Activated naive CD4-positive, alpha-beta T cell treated with Interleukin-2 at 50 U/mL for 16 hours (primary cell): ENCODE measurements at places on chromosomes 3 and 15.

DNA sequence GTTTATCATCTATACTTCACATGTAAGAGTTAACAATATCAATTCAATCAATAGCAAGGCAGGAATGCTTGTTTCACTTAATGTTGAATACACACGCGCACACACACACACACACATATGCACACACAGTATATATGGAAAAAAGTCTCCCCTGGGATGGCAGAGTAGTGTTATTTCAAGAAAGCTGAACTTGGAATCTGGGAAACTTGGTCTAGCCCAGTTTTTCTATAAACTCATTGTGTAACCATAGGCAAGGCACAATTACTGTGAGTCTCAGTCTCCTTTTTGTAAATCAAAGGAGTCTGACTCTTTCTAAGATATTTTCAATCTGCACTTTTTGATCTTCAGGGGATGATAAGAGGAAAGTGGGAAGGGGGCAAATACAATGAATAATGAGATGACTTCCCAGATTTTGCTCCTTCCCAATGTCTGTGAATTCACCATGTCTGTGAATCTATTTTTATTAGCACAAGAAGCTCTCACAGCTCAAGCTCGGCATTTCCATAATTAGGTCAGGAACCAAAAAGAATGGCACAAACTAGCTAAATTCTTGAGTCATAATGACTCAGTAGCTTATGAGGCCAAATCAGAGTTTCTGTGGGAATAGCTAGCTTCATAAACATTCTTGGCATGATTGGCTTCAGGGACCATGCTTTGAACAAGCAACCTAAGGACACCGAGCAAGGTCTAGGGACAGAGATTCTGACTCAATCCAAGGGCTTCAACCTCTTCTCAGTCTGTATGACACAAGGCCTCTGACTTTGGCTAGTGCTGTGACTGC is 227.4 kb upstream of the DCBLD2 start:
- no peak for DNase-seq

- no peak for DNase-seq
These were observed 29.0 kb downstream of the CCDC33 start for GRCh38 chr15:74265046-74265639.

DNA sequence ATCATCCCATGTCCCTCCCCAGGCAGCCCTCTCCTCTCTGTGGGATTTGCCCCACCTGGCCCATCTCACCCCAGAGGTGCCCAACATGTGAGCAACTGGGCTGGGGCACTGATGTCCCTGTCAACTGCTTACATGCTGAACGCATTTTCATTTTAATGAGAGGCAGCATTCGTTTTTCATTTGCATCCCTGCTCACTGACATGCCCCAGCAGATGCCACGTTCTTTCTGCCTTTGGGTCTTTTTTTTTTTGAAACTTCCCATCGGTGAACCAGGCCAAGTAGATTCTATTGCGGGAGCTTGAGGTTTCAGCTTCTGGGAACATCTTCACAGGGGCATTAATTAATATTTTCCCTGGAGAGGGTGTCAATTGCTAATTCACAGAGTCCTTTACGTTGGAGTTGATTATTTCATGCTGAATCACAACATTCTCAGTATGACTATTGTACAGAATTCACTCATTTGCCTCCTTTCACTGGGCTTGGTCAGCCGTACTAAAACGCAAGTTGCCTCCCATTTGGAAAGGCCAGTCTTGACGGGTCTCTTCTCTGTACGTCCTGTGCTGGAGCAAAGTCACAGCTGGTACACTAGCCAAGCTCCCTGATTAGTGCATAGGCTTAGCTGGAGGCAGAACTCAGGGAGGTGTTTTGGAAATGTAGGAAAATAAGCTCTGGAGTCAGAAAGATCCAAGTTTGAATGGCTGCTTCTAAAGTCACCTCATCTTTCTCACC is 69.8 kb downstream of the CHRNA7 start:
- DNase-seq = no peak

DNA sequence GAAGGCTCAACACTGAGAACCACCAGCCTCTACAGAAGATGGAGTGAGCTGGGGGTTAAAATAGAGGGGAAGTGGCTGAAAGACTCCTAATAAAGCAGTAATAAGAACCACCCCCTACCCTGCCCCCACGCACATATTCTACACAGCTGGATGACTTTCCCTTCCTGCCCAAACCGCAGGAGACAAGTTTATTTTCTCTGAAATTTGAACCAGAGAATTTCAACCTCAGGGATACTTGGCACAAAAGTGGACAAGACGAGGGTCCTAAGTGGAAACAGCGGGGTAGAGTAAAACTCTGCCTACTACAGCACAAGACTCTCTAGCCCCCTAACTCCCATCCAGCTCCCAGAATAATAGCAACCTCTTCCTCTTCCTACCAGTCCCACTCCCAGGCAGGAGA is 28.4 kb downstream of the USF3 start:
- no peak for DNase-seq

- DNase-seq = no peak
These were observed 67.7 kb downstream of the ARHGEF26 start for GRCh38 chr3:154188846-154189245.

DNA sequence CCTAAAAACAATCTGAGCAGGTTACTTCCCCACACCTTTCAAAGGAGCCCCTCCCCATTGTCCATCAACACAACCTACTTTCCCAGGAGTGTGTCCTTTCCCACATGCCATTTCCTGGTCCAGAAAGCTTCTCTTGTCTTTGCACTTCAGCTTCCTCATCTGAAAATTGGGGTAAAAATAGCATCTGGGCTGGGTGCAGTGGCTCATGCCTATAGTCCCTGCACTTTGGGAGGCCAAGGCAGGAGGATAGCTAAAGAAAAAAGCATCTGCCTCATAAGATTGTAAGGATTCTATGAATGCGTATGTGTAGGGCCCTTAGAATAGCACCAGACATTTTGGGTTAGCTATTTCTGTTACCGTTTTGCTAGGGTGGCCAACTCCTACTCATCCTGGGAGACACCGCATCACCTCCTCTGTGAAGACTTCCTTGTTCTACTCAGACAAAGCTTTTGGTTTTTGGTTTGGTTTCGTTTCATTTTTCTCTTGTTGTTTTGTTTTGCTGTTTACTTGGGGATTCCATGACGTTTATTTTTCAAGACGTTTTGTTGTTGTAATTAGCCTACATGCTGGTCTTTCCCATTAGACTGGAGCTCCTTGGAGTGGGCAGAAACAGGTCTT is 224.4 kb upstream of the TLE3 start:
- no peak for DNase-seq

DNA sequence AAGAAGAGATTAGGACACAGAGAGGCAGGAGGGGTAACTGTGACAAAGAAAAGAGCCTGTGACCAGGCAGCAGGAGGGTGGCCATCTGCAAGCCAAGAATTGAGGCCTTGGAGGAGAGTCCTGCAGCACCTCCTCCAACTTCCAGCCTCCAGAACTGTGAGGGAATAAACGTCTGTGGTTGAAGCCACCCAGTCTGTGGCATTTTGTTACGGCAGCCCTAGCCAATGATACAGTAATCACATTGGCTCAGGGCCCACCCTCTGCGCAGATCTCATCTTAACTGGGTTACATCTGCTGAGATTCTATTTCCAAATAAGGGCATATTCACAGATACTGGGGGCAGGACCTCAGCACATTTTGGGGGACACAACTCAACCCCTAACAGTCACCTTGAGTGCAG is 11.3 kb downstream of the SELENOS start:
- DNase-seq = no peak

DNA sequence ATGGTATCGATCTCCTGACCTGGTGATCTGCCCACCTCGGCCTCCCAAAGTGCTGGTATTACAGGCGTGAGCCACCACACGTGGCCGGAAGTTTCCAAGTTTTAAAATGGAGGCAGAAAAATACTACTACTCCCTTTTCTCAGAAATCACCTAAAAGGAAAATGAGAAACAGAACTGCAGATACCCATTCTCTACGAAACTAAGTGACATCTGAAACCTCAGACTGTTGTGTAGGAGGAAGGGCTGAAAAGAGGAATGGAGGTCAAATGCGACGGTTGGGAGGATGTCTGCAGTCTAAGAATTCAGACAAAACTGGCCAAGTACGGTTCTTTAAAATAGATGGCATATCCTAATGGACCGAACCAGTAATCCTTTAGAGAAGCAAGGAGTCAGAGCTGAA is 24.1 kb downstream of the WDR48 start:
- no peak for DNase-seq

DNA sequence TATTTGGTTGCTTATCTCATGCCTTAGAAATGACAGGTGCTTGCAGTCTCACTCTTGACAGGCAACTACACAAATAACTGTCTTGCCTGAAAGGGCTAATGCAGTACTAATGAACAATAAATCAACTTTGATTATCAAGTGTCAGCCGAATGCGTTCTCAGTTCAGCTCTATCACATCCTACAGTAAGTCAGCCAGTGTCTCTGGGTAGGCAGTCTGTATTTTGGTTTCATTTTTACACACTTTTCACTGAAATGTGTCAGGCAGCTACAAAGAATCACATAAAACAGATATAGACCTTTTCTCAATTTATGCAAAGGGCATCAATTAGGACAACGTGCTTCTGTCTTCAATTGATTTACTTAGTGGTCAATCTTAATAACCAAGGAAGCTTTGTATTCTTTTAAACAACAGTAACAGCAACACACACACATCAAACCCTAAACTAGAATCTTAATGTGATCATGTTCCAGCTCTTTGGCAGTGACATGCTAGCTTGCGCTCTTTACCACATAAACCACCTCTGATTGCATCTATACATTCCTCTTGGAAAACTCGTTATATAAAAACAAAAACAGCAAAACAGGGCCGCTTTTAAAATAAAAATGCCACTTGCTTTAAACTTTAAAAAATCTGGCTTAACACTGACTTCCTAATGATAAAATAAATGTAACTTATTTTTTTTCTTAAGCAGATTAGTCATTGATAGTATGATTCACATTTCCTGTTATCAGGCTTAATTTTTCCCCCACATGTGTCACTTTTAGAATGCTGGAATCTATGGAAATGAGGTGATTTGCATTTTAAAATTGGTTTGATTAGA is 520.4 kb downstream of the FOXP1 start:
- DNase-seq = peak; percentile 28

- DNase-seq = no peak
These were observed 318.0 kb downstream of the FGF12 start for GRCh38 chr3:192409201-192409837.

GRCh38 chr3:4228295-4228694 is 74.9 kb upstream of the SETMAR start:
- no peak for DNase-seq

DNA sequence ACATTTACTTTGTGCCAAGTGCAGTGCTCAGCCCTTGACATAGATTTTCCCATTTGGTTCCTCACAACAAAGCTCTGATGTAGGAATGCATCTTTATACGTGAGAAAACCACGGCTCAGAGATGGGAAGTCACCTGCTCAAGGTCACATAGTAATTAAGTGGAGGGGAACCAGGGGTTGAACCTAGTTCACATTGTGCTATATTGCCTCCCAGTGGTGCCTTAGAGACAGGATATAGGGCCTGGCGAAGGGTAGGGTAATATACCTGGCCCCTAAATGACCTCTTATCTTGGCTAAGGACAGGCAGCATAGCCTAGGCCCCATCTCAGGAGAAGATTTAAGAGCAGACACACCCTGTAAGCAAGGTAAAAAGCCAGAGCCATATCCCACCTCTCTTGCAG is 71.5 kb downstream of the FOXP1 start:
- peak; percentile 40 for DNase-seq

- DNase-seq = no peak
These were observed 39.3 kb downstream of the LRRK1 start for GRCh38 chr15:100958326-100959065.

GRCh38 chr3:39529577-39529976 is 62.1 kb downstream of the MOBP start:
- DNase-seq = no peak

GRCh38 chr3:118151164-118151563 is 883.5 kb downstream of the IGSF11 start:
- no peak for DNase-seq

DNA sequence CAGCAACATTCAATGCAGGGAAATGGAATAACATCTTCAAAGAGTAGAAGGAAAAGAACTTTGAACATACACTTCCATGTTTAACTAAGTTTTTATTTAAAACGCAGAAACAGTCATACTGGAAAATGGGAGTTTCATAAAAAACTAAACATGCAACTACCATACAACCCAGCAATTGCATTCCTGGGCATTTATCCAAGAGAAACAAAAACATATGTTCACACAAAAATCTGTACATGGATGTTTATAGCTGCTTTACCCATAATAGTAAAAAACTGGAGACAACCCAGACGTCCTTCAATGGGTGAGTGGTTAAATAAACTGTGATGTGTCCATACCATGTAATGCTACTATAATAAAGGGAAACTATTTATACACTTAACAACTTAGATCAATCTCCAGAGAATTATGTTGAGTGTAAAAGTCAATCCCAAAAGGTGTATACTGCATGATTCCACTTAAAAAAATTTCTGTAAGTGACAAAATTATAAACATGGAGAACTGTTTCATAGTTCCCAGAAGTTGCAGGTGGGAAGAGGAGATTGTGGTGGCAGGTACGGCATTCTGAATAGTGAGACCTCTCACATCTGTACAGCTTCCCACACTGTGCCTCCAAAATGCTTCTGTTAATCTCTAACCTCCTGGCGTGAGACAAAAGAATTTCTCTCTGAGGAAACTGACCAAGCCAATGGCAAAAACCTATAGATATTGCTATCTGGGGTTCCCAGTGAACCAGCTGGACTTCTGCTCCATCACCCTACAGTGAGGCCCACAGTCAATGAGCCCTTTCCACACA is 23.1 kb downstream of the ISG20 start:
- DNase-seq = no peak

GRCh38 chr15:66840615-66841390 is 138.8 kb downstream of the SMAD6 start:
- no peak for DNase-seq

- no peak for DNase-seq
These were observed 774.0 kb upstream of the ARPP21 start for GRCh38 chr3:34865346-34865745.

DNA sequence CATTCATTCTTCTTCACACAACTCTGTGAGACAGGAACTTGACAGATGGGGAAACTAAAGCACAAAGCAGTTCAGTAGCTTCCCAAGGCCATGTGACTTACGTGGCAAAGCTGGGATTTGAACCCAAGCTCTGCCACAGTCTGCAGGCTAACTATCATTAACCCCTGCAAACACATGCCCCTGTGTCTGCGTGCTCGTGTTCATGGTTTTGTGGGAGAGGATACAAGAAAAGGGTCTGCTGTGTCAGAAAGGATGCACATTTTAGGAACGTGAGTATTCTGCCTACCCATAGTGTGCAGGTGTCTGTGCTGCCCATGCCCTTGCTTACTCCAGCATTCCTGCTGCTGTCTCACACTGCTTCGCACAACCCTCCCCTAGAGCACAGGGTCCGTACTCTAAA is 137.0 kb downstream of the CHDH start:
- DNase-seq = no peak

DNA sequence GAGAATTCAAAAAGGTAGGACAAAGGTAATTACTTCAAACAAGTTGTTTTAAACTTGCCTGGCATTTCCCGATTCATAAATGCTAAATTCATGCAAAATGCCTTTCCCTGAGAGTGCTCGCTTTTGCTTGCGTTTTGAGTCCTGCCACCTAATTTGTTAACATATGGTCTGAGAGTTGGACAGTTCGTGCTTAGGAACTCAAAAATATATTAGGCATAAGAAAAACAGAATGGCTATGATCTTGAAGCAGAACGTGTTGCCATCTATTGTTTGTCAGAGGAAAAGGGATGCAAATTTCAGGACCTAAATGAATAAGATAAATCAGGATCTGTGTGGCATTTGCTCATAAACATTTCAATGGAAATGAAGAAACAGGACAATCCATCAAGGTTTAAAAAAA is 195.8 kb downstream of the ZMAT3 start:
- no peak for DNase-seq
